ENCODE measurements at places on chromosomes 2 and 18.

DNA sequence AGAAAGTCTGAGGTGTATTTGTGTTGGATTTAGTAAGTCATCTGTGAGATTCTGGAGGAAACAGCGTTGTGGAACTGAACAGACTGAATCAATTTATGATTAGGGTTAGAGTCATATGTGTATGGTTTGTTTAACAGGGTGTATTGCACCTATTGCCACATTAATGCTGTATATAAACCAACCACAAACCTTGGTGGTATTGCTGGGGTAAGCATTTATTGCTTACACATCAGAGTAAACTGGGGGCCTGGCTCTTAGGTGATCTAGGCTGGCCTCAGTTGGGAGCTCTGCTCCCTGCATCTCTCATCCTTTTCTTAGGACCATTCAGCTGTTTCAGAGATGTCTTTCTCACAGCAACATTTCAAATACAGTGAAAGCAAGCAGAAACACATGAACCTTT is 59.7 kb upstream of the GRB14 start:
- DNase-seq: no peak

DNA sequence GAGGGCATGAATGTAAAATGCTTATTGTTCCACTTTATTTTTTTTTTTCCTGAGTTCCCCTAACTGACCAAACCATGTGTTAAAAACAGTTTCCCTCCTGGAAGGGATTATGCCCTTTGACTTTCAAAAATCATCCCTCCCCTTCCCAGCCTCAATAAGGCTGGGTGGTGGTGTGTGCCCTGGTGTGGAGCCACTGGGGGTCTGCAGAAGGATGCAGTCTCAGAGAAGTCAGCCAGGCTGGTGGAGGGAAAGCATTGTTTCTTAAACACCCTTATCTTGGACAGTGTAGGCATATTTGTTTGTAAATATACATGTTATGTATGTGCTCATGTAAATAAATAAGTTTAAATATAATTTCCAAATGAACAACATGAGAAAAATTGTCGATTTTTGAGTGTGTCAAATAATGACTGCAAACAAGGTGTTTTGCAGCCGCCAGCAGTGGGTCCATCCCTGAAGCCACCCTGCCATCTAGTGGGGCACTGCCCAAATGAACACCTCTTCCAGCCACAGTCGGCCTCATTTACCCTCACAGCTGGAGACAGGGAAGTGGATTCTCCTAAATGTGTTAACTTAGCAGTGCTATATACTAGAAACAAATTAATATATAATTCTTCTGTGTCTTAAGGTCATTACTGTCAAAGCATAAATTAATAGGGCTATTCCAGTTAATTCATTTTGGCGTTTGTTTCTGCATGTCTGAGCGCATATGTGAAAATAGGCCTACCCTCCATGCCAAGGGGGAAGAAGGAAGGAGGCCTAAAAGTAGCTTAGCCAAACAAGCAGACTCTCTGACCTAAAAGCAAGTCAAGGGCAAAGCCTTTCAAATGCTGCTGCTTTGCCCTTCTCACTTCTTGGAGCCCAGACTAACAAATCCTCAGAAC is 209.6 kb upstream of the PIK3C3 start:
- DNase-seq: no peak

DNA sequence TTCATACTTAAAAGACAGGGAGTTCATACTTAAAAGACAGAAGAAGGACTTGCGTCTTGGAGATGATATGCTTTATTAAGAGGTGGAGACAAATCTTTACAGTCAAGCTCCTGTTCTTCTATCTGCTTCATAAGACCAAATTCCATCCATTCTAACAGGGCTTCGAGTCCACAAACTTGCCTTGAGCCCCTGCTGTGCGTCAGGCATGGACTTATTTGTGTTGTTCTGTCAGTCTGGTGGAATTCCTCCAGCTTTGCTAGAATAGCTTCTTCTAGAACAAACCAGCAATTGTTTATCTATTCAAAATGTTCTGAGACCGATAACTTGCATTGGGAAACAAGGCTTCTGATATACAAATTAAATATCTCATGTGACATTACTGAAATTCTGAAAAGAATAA is 73.9 kb upstream of the SOX11 start:
- DNase-seq: no peak

DNA sequence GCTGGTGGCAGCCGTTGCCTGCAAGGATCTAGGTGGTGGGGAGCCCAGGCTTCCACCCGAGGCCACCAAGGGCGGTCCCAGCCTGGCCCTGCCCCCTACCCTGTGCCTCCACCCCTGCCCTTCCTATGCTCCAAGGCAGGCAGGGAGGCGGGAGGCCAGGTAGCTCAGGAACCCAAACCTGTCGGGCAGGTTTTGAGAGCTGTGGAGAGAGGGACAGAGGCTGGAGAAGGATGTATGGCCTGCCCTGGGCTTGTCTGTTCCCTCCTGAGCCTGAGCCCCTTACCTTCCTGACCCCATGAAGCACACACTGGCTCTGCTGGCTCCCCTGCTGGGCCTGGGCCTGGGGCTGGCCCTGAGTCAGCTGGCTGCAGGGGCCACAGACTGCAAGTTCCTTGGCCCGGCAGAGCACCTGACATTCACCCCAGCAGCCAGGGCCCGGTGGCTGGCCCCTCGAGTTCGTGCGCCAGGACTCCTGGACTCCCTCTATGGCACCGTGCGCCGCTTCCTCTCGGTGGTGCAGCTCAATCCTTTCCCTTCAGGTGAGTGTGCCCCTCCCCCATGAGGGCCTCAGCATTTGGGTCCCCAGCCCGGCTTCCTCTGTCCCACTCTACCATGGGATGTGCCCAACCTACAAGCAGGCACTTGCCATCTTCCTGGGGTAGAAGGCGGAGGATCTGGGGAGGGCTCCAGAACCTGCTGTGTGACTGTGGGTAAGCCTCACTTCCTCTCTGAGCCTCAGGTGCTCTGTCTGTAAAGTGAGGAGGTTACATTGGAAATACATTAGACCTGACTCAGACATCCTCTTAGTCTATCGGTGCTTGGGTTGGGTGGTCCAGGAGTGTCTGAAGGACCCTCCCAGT is at the start of gene PROM2:
TSS of gene PROM2 (plus strand) at position 159 of the 860 bp plus-strand sequence. CDS start at position 296, 137 bp downstream.
- no peak for DNase-seq

DNA sequence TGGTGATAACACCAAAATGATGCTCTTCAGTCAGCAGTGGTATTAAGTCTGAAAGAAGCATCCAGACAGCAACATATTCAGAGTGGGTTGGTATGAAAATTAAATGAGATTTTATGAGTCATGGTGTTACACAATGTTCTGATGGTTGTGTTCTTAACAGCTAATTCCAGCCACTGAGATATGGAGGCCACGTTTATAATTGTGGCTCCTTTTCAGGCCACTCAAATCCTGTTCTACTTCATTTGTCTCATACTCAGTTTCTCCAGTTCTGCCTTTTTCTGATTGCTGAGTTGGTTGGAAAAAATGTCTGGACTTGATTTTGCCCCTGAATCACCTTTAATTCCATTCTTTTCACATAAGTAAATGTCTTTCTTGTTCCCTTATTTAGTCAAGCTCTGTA is 162.7 kb upstream of the COL3A1 start:
- no peak for DNase-seq

DNA sequence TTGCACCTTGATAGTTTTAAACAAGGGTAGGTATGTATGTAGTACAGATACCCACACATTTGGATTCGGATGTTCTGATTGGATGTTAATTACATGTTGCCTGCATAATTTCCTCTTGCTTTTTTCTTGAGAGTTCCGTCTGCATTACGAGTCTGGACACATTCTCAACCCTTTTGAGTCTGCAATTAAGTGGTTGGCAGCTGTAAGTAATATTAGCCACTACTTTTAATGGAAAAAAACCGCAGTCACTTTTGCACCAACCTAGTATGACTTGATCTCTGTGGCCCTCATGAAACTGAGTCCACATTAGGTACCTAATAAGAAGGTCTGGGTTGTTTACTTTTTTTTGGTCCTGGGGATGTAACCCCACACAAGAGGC is 217.3 kb downstream of the VAPA start:
- DNase-seq: no peak

GRCh38 chr18:23526501-23527063 is 23.3 kb downstream of the RMC1 start:
- no peak for DNase-seq

DNA sequence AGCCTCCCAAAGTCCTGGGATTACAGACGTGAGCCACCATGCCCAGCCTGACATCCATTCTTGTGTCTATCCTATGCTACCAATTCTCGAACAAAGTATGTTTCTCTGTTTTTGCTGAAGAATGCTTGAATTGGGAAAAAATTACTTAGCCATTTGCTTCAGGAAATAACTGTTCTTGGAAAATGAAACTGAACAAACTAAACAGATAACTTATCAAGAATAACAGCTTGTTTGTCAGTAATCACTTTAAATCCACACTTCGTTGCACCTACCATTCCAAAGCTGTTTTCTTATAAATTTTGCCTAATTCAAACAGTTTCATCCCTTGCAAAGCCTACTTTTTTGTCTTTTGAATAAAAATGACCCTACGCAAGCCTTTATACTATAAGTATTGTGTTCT is 672.9 kb downstream of the SUCLG1 start:
- no peak for DNase-seq

- DNase-seq: no peak
Observed at GRCh38 chr2:28726177-28726576, 25.5 kb upstream of the PPP1CB start.

DNA sequence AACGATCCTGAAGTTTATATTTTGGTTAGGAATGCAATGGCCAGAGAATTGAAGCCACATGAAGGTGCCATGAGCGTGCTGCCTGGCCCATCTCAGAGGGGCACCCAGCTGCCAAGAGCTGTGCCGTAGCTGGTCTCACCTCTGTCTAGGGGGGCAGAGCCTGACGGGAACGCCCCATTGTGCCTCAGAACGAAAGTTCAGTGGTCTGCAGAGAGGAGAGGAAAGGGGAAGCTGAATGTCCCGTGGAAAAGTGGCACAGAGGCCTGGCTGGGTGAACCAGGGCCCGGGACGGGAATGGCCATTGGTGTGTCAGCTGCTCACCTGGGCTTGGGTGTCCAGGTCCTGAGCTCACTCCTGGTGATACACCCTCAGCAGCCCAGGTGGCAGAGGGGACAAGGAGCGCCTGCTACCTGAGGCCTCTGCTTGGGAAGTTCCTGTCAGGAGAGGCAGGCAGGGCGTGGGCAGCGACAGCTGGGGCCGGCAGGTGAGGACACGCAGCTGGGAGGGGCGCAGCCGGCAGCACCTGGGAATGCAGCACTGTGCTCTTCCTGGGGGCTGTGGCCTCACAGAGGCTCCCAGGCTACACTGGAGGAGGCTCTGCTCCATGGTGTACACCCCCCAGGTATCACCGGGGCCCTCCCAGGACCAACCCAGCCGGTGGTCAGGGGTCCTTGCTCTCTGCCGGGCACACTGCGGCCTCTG is 67.3 kb downstream of the PARD6G start:
- no peak for DNase-seq

DNA sequence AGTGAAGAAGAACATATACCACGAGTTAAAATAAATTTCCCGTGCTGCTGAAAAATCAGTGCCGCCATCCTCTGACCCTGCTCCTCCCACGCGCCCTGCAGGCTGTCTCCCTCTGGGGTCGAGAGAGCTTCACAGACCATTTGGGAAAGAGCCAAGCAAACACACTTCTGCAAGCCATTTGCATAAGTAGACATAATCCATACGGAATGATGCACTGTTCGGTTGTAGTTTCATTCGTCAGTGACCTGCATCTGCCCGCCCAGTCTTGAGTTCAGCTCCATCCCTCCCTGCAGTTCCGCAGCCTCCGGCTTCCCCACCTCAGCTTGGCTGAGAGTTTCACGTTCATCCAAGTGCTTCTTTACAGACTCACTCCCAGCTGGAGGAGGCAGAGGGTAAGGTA is 69.6 kb downstream of the TRAPPC12 start:
- no peak for DNase-seq

DNA sequence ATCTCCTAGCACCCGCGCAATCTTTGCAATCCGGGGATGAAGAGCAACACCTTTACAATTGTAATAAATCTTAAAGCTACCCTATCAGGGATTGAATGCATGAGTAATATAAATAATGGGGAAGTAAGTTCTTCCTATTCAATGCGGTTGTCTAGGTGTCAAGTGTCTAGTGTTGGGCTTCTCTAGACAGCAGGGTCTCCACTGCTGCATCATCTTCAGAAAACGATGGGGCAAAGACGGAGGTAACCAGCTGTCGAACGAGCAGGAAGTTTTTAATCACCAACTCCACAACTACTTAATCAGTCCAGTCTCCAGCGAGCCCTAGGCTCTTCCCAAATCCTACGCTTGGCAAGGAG is 573 bp downstream of the STAM2 start:
- DNase-seq: peak; percentile 2

DNA sequence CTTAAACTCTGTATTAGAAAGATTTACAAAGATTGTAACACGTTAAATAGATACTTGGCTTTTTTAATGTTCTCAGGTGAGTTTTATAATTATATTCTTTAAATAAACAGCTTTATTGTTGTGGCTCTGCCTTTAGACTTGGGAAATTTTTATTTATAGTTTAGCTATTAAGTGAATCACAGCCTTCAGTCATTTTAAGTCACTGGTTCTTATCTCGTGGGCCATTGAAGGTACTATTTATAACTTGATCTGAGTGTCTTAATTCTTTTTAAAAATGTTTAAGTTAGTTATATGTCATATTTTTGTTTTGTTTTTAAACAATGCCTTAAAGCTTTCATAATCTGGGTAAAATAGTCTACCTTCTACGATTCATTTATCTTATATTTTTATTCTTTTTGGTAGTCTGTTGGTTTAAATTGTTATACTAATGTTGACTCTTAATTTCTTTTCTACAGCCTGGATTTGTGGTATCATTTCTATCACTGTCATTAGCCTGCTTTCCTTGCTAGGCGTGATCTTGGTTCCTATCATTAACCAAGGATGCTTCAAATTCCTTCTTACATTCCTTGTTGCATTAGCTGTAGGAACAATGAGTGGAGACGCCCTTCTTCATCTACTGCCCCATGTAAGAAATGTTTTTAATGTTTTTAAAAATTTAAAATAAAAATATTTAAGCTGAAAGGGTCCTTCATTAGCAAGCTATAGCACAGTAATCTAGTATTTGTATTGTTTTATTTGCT is 49.3 kb downstream of the SLC39A10 start:
- DNase-seq: no peak

GRCh38 chr2:20594048-20594750 is 56.7 kb downstream of the HS1BP3 start:
- DNase-seq: no peak

- no peak for DNase-seq
Observed at GRCh38 chr2:206079699-206080465, 6.1 kb downstream of the INO80D start.

- no peak for DNase-seq
Observed at GRCh38 chr2:213703406-213704098, 419.3 kb downstream of the SPAG16 start.

GRCh38 chr18:4755848-4756247 is 300.7 kb upstream of the DLGAP1 start:
- DNase-seq: no peak

- no peak for DNase-seq
Observed at GRCh38 chr18:25223899-25224886, 127.8 kb downstream of the ZNF521 start.

DNA sequence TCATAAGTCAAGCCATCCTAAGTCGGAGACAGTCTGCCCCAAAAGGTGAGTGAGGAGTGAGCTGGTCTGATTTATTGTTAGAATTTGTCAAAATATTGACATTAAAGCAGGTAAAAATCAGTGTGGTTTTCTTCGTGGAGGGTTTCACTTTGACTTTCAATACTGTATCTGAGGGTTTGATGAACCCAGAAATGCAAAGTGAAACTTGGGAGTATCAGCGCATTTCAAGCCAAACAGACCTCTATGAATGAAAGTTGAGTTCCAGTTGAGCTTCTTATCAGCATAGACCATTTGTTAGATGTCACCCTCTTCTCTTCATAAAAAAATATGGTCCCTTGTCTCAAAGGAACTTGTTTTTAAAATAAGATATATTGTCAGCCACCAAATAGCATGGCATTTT is 21.7 kb upstream of the CXCR4 start:
- DNase-seq: no peak

GRCh38 chr18:79599441-79599931 is 80.1 kb upstream of the CTDP1 start:
- DNase-seq: no peak
